OCI-M1 (cell line): ENCODE measurements at places on chromosomes 2 and 18.

DNA sequence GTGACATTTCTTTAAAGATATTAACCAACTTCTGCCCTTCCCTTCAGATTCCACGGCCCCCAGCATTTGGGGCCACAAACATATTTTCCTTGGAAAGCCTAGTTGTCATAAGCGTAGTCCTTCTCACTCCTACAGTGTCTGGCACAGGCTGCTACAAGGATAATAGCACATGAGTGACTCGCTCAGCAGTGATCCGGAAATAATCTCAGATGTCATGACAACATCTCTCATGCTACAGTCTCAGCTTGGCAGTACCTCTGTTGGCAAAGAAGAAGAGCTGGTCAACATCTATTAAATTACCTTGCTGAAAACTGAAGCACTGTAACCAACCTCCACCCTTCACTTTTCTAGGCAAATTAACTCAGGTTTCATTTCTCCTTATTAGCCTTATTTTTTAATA lies 351.7 kb downstream of the RAD51AP2 start:
- DNase-seq = no peak

DNA sequence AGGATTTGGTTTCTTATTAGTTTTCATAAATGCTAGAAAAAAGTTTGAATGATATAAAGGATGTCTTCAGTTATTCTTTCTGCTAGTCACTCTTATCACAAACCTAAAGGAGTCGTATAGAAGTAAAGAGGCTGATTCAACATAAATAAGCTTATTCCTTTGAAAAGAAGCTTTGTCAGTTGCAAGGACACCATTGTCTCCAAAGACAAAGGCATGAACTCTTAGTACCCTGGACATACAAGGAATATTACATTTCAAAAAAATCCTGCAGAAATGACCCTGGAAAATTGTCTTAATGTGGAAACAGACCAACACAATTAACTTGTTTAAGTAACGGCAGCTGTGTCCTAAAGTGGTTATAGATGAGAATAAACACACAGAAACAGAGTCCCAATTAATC lies 528.0 kb downstream of the CPS1 start:
- no peak for DNase-seq

DNA sequence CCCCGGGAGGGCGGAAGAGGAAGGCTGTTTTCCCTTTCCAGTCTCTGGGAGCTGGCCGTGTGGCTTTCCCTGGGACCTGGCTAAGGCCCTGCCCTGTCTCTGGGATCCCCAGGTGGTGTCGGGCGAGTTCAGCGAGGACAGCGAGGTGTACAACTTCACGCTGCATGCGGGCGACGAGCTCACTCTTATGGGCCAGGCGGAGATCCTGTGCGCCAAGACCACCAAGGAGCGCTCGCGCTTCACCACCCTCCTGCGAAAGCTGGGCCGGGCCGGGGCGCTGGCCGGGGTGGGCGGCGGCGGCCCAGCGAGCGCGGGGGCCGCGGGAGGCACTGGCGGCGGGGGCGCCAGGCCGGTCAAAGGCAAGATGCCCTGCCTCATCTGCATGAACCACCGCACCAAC lies 11.2 kb downstream of the GAREM2 start:
- DNase-seq = no peak

- DNase-seq = no peak
Measured at GRCh38 chr2:184556639-184557038, 41.7 kb upstream of the ZNF804A start.

DNA sequence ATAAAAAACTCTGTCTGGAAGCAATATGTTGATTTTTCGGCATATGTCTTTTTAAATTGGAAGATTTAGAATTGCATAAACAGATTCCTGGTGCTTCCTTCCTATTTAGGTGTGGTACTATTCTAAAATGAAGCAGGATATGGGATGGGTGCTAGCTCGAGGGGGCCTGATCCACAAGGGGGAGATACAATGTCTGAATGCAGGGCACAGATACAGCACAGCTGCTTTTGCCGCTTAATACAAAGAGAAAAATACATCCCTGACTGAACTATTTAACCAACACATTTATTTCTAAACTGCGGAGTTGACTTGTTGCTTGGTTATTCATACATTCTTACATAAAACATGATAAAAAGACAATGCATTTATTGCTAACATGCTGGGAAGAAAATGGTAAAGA lies 169.1 kb downstream of the TMEFF2 start:
- no peak for DNase-seq

GRCh38 chr2:240174496-240174895 lies 34.0 kb upstream of the OTOS start:
- DNase-seq = no peak

- no peak for DNase-seq
Measured at GRCh38 chr2:193251909-193252308, 1057.2 kb upstream of the TMEFF2 start.

DNA sequence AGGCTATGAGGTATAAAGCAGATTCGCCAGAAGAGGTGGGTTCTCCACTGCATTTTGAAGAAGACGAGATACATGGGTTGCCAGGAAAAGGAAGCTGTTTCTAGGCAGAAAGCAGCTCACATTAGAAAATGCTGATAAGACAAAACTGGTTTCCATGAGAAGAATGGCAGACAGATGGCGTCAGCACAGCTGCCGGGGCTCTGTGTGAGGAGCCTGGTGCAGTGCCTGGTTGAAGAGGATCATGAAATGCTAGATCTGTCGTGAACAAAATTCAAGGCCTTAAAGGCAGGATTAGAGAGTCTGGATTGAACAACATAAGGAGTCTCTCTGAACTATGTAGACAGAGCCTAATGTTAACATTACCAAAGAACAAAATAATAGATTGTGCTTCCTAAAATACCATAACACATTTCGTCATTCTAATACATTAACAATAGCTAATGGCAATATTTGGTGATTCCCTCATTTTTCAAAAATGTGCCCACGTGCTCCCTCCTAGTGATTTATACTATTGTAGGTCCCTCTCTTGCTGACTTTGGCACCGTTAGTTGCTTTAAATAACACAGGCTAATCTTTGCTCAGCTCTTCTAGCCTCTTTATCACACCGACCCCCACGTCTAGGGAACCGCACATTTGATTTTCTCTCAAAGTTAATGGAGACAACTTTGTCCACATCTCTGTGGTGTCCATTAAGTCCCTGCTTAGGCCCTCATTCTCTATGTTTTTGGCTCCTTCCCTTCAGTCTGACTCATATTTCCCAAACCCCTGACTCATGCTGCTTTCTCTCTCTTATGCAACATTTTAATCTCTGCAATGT lies 38.2 kb downstream of the EFEMP1 start:
- DNase-seq = peak; percentile 87

DNA sequence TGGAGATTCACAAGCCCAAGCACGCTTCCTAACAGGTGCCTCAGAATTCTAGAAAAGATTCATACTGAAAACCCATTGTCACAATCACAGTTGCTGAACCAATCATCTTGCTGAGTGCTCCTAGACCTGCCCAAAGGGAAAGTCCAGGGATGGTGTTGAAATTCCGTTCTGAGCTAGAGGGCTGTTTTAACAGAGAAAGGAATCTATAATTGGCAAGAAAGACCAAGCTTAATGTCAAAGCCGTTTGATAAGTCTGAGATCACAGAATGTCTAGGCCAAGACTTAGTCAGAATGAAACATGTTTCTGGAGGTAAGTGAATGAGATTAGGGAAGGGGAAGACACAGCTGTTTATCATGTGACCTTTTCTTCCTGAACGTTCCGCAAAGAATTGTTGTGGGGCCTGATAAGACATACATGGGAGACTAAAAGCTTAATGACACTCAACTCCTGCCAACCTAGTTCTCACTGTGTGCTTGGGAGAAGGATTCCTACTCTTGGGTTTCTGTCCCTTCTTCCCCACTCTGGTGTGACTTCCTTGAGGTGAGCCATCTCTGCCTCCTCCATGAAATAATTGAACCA lies 27.5 kb downstream of the PMAIP1 start:
- DNase-seq = peak; percentile 90

DNA sequence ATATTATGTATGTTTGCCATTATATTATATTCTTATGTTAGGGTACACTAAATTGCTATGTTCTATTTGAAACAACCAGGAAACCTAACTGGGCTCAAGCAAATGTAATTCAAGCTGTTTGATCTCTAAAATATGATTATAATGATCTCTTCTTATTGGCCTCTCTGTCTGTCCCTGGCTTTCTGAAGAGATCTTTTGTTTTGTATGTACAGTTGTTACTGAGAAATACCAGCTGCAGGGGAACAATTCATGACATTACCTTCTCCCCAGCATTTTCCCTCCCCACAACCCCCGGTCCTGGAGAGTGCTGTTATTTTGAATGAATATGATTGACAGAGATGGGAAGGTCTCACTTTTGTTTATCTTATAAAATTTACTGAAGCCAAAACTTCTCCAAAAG lies 54.8 kb upstream of the CD28 start:
- DNase-seq = no peak

DNA sequence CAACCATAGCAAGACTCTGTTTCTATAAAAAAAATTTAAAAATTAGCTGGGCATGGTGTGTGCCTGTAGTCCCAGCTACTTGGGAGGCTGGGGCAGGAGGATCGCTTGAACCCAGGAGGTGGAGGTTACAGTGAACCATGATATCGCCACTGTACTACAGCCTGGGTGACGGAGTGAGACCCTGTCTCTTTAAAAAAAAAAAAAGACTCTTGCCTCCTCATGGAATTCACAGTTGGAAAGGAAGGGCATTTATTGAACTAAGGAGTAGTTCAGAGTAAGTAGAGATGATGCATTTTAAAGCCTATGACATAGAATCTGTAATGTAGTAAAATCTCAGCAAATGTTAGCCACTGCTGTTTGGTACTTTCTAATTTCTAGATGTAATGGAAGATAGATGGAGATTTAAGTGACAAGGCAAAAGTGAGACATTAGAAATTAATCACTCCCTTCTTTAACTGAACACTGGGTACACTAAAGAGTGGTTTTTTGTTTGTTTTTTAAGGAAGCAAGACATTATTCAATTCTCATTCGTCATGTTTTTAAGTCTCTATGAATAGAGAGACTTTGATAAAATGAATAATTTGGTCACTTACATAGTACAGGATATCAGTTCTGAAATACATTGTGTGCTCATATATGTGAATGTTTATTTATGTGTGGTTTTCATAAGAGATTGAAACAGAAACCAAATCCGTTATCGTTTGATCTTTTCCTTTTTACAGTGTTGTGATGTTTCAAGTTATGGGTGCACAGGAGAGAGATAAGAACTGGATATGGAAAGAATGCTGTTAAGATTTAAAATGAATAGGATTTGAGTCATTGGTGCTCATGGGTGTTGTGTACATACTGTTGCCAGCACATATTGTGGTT lies 186.1 kb upstream of the STON1 start:
- peak; percentile 69 for DNase-seq

DNA sequence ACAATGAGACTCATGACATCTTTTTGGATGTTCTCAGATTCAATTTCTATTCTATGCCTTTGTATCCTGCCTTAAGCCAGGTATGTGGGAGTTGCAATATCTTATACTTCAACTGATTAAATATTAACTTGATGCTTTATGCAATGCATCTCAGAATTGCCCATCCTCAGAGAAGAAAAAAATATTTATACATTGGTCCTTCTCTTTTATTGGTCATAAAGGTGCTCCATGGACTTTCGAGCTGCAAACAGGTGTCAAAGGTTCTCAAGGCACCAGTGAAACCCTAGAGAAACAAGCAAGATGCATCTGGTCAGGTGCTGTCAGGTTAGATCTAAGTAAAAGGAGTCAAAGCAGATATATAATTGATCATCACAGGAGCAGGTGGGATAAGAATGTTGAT lies 690.5 kb downstream of the PLCL1 start:
- no peak for DNase-seq

DNA sequence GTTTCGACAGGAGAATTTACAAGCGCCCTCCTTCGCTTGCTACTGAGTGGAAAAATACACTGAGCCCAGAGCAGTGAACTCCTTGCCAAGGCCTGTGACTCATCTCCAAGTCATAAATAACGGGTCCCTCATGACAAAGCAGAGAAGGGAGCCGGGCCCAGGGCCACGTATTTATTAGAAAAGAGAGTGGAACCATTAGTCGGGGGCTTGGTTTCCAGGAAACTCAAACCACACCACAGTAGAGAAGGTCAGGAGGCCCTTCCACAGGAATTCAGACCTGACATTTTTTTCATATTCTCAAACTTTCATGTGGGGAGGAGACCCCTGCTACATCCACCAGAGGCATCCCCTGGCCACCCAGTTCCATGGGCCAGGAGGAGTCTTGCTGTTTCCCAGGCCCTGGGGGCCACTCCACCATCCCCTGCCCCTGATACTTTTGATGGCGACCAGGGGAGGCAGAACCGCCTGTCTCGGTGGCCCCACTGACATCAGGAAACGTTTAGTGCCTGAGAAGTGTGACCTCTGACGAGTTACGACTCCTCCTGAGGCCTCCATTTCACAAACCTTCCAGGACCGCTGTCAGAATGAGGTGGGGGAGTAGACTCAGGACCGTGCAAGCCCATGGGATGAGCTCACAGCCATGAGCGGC lies 289.7 kb downstream of the DYSF start:
- DNase-seq = no peak

GRCh38 chr2:29317801-29318485 lies 202.7 kb downstream of the CLIP4 start:
- no peak for DNase-seq

- no peak for DNase-seq
Measured at GRCh38 chr2:13996527-13996926, 636.0 kb upstream of the LRATD1 start.

- no peak for DNase-seq
Measured at GRCh38 chr18:47413327-47413726, 161.9 kb upstream of the SKOR2 start.

GRCh38 chr2:47222826-47223554 lies 67.9 kb upstream of the STPG4 start:
- DNase-seq = no peak

DNA sequence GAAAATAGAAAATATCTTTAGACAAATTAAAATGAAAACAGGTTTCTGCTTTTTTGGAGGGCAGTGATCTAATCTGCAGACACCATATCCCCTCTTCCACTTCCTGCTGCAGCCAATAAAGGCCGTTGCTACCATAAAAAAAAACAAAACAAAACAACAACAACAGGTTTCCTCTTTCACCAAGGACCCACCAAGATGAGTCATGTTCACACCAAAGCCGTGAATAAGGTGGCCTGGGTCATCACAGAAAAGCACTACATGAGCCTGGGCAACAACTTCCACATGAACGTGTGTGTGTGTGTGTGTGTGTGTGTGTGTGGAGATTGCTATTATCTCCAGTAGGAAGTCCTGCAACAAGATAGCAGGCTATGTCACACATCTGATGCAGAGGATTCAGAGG lies 24.8 kb upstream of the TFCP2L1 start:
- peak; percentile 53 for DNase-seq

DNA sequence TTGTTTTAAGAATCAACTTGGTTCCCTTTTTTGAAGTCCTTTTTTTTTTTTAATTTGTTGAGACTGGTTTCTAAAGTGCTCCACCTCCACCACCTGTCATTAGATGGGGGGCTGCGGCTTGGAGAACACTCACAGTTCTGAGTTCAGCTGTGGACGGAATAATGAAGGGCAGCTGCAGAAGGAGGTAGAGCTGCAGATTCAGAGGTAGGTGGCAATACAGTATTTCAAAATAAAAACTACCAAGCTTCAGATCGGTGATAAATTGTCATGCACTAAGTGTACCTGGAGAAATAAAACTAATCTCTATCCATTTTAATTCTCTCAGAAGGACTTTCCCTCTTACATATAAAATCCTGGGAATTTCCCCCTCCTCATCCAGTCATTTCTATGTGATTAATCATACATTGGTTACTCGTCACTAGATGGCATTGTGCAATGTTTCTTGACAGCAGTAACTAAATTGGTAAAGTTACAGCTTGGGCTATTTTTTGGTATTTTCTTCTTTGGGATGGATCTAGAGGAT lies 81.1 kb upstream of the SLC39A10 start:
- peak; percentile 72 for DNase-seq

GRCh38 chr2:225289659-225290058 lies 109.9 kb upstream of the NYAP2 start:
- no peak for DNase-seq

- no peak for DNase-seq
Measured at GRCh38 chr2:3478846-3479385, 40.4 kb downstream of the ADI1 start.
